ENCODE measurements at places on chromosomes 2 and 18.

DNA sequence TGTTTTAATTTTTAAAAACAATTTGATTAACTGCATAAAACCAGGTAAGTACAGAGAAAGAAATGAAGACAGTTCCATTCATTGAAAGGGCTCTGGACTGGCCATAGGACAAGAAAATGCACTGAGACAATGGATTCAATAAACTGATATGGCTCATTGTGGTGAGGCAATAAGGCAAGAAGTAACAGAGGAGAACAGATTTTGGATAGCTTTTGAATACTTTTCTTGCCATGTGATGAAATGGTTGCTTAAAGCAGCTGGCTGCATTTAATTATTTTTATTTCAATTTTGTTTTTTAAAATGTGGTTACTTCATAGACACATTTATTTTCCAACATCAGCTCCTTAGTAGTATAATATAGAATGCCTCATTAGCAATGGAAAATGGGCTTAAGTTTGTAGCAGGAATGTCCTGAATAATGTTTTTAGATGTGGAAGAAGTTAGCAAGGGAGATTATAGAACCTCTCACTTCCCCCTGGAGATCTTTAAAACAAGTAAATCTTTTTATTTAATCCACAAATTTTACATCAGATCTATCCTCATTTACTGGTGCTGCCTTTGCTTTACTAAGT lies 646.9 kb upstream of the ZEB2 start:
- DNase-seq: no peak

DNA sequence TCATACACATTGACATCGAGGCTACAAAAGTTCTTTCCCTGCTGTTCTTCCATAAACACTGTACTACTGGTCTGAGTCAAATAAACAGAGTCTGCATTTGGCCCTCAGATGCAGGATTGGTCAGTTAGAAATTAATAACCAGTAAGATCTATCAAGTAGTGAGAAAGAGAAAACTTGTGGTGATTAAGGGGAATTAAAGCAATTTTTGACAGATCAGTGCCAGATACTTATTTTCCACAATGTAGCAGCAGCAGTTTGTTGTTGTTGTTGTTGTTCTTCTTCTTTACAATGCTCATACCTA lies 85.0 kb downstream of the IKZF2 start:
- DNase-seq: no peak

- no peak for DNase-seq
Observed at GRCh38 chr2:101036562-101036961, 34.5 kb downstream of the RPL31 start.

GRCh38 chr2:191109888-191110287 lies 40.9 kb downstream of the STAT4 start:
- no peak for DNase-seq

GRCh38 chr2:8230466-8230865 lies 451.4 kb upstream of the ID2 start:
- no peak for DNase-seq

DNA sequence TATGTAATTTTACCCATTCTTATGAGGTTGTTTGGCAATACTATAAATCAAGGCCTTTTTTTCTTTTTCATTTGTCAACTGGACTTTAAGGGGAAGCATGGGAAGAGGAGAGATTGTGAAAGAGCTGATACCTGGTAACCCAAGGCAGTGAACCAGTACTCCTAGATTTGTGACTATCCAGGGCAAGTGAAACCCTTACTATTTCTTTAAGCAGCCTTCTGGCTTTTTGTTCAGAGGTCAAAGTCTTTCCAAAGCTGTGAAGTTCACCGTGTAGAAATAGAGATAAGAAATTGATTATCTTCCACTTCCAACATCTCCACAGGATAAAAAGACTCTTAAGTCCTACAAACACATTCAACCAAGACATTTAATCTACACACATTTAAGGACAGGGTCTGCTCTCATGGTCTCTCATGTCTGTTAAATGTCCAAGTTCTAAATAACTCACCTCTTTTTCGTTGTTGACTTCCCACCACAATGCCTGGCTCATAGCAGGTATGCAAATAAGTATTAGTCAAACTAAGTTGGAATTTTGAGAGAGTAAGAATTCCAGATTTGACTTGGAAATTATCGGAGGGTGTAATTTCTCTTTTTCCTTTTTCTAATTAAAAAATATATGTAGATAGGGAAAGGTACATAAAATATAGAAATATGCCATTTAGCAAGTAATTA lies 485.8 kb downstream of the STK39 start:
- DNase-seq: no peak

DNA sequence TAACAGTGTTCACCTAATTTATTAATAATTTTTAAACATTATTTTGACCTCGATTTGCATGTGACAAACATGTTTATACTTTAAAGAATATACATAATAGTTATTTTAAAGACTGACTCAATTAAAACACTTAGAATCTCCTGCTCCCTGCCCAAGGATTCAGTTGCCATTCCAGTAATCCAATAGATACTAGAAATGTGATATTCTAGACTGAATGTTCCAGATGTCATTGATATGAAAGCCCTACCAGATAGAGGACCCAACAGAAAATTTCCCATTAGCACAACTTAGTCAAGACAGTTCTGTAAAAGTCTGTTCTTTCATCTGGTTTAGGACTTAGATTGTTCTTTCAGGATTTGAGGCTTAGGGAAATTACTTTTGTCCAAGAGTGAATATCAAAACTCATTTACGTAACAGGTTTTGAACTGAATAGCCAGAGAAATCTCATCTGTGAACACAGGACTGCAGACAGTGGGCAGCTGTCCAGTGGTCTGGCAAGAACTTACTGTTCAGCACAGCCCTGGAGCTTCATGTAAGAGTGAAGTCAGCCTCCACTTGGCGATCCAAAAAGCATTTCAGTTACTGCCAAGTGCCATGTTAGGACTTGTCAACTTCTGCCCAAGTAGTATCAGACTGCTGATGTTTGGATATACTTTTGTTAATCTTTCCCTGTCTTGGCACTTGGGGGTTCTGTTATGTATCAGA lies 77.5 kb downstream of the OSBPL6 start:
- peak; percentile 86 for DNase-seq

DNA sequence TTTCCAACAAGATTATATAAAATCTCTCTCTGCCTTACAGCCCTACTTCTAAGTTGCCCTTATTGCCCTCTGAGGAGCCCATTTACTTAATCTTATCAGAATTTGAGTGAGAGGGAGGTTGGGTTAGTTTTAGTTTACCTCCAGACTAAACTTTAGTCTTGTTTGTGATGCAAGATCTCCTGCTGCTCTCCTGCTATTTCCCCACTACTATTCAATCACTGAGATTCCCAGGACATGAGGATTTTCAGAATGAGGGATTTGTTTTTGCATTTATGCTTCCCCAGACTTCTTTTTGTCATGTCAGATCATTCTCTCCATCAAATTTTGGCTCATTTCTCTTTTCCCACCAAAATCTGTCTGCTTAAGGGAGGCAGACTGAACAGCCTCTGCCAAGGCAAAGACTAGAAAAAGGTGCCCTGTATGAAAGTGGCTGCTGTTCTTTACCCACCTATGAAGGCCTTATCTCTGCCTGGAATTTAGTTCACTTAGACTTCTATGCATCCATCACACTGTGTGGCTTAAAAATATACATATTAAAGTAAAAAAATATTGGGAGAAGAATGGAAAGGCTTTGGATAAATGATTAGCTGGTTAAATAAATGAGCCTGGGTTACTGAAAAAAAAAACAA lies 401.3 kb downstream of the PID1 start:
- no peak for DNase-seq

DNA sequence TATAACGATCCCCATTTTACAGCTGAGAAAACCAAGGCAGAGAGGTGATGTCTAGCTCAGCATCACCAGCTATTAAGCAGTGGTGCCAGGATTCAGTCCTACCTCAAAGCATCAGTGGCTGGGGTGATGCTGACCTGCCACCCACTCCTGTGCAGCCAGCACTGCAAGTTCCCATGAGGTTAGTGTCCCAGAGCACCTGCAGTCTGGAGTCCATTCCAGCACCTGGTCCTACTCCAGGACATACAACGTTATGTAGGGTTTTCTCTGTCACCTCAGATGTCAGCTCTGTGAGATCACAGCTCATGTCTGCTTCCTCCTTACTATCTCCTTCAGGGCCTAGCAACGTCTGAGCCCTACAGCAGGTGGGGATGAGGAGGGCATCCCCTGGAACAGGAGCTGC lies 328.0 kb upstream of the HS6ST1 start:
- DNase-seq: no peak

DNA sequence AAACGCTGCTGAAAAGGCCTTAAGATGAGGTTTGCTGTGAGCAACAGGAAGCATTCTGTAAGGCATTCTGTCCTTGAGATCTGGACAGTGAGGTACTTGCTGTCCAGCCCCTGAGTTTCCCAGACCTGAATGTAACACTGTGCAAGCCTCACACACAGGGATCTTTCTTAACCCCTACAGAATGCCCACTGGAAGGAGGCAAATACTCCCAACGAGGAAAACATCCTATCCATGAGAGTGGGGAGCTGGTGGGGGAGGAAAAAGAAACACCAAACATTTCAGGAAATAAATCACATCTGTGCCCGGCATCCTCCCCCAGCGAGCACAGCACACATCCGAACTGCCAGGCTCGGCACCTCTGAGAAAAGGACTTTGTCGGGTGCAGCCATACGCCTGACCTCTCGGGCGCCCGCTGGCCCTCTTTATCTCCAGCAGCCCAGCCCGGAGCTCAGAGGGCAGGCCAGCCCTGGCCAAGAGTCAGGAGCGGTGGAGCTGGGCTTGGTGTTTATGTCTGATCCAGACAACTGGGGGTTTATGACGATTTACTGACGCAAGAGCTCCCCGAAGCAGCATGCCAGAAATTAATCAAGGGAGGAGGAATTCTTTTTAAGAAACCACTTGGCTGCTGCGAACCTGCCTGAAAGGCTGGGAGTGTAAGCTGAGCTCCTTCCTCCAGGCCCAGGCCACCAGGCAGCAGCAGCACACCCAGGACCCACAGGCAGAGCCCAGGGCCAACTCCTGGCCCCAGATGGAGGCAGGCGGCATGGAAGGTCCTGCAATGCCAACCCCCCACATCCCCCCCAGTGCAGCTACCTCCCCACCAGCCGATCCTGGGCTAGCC lies 72.2 kb downstream of the HDAC4 start:
- DNase-seq: peak; percentile 79

DNA sequence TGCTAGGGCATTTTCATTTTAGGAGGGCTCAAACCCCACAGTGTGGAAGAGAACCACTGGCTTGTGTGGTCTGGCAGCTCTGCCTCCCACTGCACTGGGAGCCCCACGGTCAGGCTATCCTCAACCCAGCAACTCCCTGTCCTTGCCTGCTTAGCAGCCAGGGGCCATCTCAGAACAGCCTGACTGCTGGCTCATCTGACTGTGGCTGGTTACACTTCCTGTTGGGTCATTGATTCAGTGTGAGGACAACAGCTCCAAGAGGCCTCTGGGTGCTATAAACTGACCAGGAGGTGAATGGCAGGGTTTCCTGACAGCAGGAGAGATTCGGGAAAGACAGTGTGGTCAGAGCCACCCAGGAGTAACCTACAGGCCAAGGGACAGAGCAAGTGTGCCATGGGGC lies 40.1 kb downstream of the AMER3 start:
- DNase-seq: no peak

- no peak for DNase-seq
Observed at GRCh38 chr2:195642027-195642678, 14.9 kb upstream of the SLC39A10 start.

DNA sequence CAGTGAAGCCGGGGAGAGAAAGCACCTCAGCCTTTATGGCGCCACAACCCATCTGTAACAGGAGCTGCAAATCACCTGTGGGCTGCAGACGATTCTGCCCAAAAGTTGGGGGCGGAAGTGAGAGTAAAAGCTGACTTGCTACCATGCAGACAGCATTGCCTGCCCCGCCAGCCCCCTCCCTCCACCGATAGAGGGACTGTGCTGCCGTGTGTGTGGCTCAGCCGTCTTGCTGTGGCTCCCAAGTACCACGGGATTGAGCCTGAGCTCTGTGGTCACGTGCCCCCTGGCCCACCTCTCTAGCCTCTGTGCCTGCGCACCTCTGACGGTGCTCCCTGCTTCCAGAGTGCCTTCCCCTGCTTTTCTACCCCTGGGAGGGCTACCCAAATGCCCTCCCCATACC lies 79.6 kb downstream of the GLI2 start:
- DNase-seq: no peak

DNA sequence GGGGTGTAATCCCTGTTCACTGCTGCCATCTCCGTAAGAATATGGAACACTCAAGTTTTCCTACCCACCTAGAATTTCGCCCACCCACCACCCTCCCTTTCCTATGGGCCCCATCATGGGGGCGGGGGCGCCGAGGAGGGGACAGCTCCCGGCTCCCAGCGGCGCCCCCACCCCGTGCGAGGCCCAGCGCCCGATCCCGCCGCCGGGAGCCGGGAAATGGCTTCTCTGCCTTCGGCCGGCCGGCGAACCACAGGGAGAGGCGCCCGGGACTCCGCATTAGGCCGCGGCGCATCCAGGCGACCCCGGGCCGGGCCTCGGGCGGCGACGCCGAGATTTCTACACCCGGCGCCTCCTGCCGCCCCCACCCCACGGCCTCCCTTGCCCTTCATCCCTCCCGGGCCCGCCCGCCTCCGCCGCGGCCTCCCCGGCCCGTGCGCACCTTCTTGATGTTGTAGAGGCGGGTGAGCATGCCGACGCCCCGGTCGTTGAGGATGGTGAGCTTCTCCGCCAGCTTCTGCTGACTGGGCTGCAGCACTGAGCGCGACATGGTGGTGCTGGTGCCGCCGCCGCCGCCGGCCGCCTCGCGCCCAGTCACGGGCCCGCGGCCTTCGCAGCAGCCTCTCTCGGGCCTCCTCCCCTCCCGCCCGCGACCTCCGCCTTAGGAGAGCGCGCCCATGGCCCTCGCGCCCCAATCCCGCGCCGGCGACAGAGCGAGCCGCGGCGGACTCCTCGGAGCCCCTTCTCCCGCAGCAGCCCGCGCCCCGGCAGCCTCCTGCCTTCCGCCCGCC lies 510 bp downstream of the NCKAP1 start:
- no peak for DNase-seq

DNA sequence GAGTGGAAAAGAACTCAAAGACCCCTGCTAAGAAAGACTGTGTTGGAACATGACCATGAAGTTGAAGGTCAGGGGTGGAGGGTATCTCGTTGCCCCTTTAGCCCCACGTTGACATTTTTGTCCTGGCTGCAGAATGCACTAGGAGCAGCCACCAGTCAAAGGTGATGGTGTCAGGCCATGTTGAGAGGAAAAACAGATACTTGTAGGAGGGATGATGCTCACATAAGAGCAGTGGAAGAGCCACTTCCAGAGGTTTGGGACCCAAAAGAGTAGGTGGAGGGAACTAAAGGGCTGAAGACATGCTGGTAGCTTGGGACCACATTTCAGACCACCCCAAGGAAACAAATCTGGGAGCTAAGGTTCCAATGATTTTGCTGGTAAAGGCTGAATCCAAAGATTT lies 159.0 kb downstream of the MYO3B start:
- no peak for DNase-seq

- DNase-seq: peak; percentile 50
Observed at GRCh38 chr2:27754138-27754588, 17.4 kb upstream of the MRPL33 start.

DNA sequence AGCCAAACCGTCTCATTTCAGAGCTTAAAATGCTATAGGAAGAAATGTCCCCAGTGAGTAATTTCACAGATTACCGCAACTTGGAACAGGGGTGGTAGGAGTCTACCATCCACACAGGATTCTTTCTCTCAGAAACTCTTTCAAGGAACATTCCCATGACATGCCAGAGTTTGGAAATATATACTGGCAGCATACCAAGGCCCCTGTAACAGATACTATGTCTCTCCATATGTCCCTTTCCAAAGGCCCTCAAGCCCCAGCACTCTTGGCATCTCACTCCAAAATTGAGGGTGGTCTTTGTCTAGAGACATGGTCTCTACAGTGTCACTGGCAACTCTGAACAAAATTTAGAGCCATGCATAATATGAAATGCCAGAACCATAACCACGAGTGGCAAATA lies 11.0 kb downstream of the FIGLA start:
- DNase-seq: no peak
